NCI-H526 (cell line): ENCODE measurements at places on chromosomes 11 and 22.

- no peak for DNase-seq
These were observed 40.1 kb downstream of the TRIM66 start for GRCh38 chr11:8642196-8642841.

DNA sequence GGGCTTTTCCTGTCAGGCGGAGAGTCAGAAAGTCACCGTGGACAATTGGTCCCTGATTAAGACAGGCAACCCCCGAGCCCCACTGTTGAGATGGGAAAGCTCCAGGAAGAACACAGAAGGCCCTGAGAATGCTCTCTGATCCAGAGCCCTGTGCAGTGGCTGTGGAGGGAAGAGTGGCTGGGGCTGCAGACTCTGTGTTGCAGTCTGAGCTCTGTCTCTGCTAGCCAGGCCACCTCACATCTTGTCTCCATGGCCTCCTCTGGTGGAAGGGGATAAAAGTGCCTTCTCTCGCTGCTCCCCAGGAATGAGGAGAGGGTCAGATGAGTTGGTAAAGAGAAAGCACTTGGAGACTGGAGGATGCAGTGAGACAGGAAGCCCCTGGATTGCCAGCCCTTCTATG lies 141.2 kb downstream of the CEP164 start:
- DNase-seq, result no peak

DNA sequence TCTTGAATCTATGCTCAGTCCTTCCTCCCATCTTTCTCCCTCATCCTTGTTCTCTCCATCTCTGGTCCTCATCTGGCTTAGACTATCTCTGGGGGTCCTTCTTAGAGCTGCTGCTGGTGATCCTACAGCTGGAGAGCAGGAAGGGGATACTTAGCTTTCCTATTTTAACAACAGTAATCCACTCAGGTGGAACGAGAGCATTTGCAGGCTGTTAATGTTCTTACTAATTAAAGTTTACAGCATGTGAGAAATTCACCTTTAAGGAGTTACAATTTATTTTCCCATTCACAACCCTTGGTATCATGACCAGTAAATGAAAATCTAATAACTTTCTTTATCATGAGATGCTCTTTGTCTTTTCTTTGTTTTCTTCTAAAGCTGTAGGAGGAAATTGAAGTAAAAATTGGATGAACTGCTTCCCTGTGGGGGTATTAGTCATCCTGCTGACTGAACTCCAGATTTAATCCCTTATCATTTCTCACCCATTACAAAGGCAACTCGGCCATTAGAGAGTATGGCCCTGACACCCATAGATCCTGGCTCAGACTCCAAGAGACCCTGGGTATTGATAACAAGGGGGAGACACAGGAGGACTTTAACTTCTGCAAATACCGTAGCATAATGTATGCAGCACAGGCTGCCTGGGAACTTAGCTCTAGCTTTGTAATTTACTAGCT lies 37.6 kb upstream of the MTNR1B start:
- DNase-seq, result no peak

DNA sequence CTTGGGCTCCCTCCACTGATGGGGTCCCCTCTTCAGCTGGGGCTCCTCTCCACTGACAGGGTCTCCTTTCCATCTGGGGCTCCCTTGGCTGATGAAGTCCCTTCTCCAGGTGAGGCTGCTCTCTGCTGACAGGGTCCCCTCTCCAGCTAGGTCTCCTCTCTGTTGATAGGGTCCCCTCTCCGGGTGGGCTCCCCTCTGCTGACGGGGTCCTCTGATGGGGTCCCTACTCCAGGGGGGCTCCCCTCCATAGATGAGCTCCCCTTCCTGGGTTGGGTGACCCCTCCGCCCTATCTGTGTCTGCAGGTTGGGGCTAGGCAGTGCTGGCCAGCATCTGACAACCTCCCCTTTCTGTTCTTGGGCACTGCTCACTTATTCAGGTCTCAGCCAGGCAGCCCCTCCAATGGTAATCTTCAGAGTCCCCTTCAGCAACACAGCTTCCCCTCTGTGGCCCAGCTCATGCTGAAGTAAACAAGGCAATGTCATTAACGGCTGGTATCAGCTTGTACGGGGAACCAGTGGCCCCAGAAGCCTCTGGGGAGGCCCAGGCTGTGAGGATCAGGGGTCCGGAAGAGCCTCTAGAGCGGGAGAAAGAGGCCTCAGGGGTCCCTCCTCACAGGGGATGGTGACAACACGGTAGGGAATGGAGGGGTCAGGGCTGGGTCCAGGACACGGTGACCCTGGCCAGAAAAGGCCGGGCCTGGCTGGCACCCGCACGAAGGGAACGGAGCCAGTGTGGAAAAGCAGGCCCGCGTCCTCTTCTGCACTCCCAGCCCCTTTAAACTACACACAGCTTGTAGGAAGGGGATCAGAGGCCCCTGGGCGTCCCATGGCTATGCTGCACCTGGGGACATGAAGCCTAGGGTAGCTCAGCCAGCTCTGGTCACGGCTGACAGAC lies 9.6 kb upstream of the CD81 start:
- DNase-seq, result no peak

- DNase-seq, result no peak
These were observed 54.1 kb downstream of the ANO5 start for GRCh38 chr11:22246992-22247391.

GRCh38 chr11:64358536-64358906 lies 441 bp upstream of the RPS6KA4 start:
- no peak for DNase-seq

GRCh38 chr22:46923394-46923793 lies 160.9 kb downstream of the TBC1D22A start:
- no peak for DNase-seq
